ENCODE measurements at places on chromosomes 3 and 15.

DNA sequence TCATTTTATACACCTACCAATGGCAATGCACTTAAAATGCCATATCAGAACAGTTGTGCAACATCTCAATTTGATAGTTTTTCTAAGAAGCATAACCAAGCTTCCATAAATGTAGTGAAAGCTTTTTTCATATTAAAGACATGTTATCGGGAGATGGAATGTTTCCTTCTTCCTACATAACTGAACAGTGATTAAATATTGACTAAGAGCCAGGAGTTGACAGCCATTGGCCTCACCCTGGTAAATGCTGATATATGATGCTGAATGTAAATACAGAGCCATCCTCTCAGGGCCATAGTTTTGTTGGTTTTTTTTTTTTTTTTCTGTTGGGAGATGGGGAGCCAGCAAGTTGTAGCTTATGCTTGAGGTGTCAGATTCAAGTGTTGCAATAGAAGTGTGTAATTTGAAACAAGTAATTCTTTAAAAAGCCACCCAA is 203.3 kb upstream of the IL12A start:
- no peak for DNase-seq

GRCh38 chr3:14274999-14275961 is 96.7 kb downstream of the LSM3 start:
- no peak for DNase-seq

GRCh38 chr3:48548126-48548525 is 8.5 kb downstream of the PFKFB4 start:
- DNase-seq, result no peak

- DNase-seq, result no peak
Observed at GRCh38 chr3:12812812-12813211, 16.3 kb downstream of the CAND2 start.

DNA sequence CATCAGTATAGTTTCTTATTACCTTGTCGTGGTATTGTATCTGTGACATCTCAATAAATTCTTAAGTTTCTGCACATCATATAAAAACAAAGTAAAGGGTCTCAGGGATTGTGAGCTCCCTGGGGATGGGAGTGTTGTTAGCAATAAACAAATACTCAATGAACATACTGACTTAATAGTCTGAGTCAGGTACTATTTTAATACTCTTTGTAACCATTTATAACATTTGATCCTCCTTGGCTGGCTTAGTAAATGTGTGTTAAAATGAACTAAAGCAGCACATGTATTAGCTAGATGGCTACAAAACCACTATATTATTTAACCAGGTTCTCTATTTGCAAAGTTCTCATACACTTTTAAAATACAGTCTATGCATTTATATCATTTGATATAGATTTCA is 1.8 kb downstream of the ICE2 start:
- DNase-seq, result no peak

Data from globus pallidus (tissue), 1 donor.